ENCODE measurements at places on chromosomes 4 and X. TPM values are rescaled to one million over a fixed set of nuclear protein-coding genes. Genes with fewer than 3 reads are reported as not detected.

DNA sequence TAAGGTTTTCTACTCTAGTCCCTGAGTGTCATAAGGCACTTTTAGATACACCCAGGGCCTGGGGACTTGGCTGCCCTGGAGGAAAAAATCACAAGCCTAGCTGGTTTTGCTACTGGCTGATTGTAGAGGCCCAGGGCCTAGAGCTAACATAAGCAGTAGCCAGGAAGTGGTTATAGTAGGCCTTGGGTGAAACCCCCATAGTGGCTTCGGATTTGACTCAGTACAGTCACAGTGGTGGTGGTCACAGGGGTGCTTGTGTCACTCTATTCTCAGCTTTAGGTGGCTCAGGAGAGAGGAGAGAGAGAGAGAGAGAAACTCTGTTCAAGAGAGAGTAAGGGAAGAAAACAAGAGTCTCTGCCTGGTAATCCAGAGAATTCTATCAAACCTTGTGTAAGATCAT, 194.5 kb upstream of the EDA2R start:
- DNase-seq, result no peak

DNA sequence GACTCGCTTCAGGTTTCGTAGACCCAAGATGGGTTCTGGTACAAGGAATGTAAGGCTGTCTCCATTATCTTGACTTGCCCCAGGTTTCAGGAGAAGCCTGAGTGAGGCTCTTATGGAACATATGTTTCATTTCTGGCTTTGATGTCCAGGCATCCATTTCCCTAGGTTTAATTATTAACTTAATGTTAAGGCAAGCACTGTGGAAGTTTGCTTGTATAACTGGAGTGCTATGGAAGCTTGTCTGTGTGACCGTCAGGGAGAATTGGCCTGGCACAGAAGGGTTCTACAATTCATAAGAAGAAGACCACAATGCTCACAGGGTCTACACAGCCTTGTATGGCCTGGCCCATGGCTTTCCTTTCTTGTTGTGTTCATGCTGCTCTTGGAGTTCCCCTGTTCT, 47.2 kb upstream of the PPP1R2C start:
- DNase-seq, result no peak

DNA sequence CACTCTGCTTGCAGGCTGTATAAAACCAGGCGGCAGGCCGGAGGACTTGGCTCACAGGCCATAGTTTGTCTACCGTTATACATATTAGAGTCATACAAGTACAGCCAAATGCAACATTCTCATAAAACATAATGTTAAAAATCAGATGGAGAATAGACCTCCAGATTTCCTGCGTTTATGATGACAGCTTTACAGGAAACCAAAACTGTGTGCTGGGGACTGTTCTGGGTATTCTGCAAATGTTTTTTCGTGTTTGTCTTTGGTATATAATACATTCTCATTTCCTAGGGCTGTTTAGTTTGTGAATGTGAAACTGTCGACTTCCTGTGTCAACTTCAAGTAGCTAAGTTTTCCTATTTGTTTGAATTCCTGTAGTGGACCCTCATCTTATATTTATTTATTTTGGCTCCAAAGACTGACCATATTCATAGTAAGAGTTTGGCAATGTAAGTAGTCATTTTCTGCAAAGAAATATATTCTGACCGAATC, 79.5 kb upstream of the FAM9C start:
- no peak for DNase-seq

GRCh38 chr4:94895081-94895480, 137.3 kb downstream of the BMPR1B start:
- no peak for DNase-seq

DNA sequence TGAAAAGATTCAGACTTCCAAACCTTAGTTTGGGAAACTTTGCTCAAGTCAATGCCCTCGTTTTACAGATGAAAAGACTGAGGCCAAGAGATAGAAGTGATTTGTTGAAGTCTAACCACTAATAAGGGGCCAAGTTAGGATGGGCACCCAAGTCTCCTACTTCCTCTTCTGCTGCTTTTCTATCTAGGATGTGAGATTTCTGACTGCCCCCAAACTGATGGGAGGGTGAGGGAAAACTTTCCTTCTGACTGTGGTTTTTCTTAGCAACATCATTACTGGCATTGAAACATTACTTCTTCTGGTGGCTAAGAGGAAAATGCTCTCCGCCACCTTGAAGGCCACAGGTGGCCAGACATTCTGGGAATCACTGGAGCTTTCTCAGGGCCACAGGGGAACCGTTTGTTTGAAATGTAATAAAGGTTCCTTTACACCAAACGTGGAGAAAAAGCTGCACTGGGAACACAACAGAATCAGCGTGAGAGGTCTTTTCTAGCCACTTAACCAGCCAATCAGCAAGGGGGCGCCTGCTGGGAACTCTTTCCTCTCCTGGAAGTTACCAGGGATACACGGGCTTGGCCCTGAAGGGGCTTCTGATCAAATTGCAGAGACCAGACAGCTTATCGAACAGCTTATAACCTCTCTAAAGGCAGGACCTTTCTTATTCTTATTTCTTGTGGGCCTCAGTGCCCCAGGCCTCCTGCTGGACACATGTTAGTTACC, 115.9 kb upstream of the TEX13D start:
- peak; percentile 50 for DNase-seq

DNA sequence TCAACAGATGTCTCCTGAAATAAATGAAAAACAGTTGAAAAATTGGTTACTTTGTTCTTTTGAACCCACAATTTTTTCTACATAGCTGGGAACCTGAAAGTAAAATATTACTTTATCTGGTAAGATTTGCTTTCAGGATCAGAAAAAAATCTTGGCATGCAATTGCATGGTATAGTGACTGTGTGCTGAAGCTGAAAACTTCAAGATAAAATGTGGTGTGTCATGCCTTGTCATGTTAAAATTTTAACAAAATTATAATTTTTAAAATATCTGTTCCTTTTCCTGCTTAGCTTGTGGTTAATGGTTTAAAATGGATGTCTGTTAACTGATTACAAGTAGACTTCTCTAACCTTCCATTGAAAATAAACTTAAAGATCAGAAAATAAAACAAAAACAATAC, 904.8 kb downstream of the PDHA2 start:
- no peak for DNase-seq

GRCh38 chr4:4852591-4853362, 6.7 kb upstream of the MSX1 start:
- peak; percentile 84 for DNase-seq

DNA sequence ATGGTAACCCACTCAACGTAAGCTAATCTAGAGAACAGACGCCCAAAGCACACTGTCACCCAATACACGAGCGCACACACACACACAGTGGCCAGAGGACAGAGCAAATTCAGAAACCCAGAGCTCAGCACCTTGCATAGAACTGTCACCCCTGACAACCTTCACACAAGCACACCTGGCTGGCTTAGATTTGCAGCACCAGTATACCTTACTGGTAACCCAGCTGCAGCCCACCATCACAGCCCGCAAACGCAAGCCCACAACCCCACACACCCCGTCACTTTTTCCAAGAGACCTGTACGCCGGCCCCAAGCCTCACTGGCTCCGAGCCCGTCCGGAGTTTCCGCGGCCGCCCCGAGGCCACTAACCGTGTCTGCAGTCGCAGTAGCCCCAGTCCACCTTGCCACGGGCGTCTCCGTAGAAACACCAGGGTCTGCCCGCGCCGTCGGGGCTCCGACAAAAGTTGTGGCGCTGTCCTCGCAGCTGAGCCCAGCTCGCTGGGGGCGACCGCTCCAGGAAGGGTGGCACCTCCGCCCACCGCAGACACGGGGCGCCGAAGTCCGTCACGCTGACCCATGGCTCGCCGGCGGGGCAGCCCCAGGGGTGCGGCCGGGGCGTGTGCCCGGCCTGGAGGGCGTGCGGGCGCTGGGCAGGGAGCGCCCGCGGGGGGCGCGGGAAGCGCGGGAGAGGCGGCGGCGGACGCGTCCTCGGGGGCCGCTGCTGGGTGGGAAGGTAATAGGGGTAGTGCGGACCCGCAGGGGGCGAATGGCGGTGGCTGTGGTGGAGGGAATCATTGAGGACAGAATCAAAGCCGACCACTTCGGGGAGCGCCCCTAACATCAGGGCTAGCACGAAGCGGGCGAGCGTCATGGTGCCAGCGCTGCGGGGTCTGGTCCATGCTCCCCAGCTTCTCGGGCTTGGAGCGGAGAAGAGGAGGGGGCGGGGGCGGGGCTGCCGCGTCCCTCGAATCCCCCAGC, 664 bp downstream of the PRSS12 start:
- peak; percentile 65 for DNase-seq

GRCh38 chr4:186722796-186723291, 812 bp downstream of the FAT1 start:
- DNase-seq, result peak; percentile 52

Gene TRPC3
- polyA plus RNA-seq, result 0.24 TPM

- peak; percentile 89 for DNase-seq
These were observed 226.6 kb downstream of the NSUN7 start for GRCh38 chr4:40976343-40976742.

DNA sequence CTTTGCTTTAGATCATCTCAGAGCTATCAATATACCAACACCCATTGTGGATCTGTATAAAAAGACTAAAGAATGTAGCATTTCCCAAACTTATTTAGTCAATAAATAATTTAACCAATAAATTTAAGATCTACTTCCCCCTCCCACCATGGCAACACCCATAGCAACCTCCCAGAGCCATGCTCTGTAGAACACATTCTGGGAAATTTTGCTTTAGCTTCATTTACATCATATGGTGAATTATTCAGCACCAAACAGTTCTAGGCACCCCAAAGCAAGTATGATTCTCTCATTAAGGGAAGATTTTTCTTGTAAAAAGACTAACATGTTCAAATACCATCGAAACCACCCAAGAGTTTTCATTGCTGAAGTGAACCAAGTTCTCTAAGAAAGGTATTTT, 80.5 kb upstream of the GPR34 start:
- DNase-seq, result no peak

DNA sequence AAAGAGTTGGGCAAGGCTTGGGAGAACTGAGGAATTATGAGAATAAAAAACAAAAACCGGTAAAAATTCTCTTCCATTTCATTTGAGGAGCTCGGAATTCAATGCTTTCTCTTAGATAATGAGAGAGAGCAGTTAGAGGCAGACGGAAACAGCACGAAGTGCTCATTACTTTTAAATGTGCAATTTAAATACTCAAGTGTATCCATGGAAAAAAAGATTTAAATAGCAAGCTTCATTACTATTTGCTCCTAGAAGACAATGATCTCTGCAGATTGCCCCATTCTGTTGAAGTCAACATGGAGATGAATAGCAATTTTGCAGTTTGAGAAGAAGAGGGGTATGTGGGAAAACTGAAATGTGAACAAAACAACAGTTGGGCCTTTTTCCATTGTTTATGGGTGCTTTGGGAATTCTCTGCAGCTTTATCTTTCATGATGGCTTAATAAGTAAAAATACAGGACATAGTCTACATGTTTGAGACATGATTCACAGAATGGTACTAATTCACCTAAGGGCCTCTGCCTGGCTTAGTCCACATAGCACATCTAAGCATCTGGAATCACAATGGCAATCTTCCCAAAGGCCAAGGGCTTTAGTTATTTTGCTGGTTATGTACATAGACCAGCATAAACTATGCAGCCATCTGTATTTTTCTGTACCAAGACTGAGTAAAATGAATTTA, 512.7 kb upstream of the FAT1 start:
- DNase-seq, result no peak

Gene USP17L22
- polyA plus RNA-seq, result not detected

Gene CLDN34
- polyA plus RNA-seq, result not detected

DNA sequence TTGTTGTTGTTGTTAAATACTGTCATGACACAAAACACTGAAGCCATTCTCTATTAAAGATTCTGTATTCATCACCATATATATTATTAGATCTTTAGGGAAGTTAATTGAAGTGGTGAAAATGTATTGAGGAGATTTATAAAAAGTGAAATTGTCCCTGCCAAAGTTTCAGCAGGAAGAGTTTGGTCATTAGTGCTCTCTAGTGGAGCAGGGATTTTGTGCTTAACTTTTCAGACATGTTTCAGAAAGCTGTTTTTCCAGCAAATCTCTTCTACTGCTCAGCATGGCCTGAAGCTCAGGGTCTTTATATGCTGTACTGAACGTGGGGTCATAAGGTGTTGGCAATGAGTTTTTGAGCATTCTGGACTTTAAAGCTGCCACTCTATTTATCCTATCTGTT, 36.7 kb upstream of the CXXC4 start:
- no peak for DNase-seq

Gene NHSL2
- polyA plus RNA-seq, result 3.7 TPM

Gene RASSF6
- polyA plus RNA-seq, result 0.37 TPM

DNA sequence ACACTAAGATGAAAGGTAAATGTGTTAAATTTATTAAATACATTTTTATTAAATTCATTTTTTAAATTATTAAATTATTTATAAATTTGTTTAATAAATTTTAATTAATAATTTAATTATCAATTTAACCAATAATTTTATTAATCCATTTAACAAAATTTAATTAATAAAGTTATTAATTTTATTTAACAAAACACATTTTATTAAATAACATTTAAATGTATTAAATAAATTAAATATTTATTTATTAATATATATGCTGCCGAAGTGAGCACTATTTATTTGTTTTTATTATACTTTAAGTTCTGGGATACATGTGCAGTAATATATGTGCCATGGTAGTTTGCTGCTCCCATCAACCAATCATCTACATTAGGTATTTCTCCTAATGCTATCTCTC, 719.5 kb downstream of the TRIML1 start:
- no peak for DNase-seq

Gene NDNF
- polyA plus RNA-seq, result 0.57 TPM

Gene MAGEA10
- polyA plus RNA-seq, result not detected

DNA sequence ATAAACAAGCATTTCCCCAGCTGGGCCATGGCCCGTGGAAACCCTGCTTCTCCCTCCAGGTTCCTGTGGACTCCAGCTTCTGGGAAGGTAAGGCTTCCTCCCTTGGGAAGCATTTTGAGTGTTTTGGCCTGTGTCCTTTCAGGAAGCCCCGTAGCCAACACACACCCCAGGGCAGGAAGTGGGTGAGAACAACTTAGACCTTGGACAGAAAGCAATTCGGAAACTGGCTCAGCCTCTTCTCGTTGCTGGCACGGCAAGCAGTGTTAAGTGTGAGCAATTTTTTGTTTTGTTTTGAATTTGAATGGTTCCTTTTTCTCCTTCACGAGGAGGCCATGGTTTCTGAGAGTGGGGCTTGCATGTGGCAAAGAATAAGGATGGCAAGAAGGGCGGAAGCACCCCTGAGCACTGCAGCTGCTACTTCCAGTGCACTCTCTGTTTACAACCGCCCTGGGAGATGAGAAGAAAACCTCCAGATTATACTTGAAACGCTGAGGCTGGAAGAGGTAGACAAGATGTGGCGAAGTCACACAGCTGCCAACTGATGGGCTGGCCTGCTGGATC, 14.1 kb upstream of the CYTL1 start:
- no peak for DNase-seq

Gene GAB3
- 0.89 TPM for polyA plus RNA-seq

Gene AMTN
- polyA plus RNA-seq, result not detected

- DNase-seq, result peak; percentile 52
These were observed 3.6 kb downstream of the IRS4 start for GRCh38 chrX:108732630-108733321.

DNA sequence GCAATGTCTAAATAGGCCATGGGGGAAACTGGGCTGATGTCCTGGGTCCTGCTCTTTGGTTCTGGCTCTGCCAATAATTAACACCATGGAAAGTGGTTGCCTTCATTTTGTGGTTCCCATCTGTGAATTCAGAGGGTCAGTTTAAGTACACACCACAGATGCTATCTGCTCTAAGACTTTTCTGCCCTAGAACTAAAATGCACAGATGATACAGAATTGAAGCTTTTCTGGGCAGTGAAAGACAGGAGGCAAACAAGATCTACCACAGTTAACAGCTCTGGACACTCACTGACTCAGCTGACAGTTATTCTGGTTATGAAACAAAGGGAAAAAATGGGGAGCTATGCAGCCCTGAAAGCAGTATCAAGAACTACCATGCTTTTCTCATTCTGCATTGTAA, 37.3 kb downstream of the APBB2 start:
- no peak for DNase-seq

Gene MRFAP1L1
- polyA plus RNA-seq, result 73.8 TPM

GRCh38 chrX:123713841-123714240, 19.0 kb downstream of the THOC2 start:
- no peak for DNase-seq

Data from GM23338 (cell line).